NCI-H2081 (cell line): ENCODE measurements at places on chromosomes 12 and 14.
A peak's percentile ranks its signal among the peaks of the same experiment; 100 is the strongest.

GRCh38 chr14:67704484-67705089 lies 2.9 kb downstream of the RDH12 start:
- peak; percentile 79 for DNase-seq

DNA sequence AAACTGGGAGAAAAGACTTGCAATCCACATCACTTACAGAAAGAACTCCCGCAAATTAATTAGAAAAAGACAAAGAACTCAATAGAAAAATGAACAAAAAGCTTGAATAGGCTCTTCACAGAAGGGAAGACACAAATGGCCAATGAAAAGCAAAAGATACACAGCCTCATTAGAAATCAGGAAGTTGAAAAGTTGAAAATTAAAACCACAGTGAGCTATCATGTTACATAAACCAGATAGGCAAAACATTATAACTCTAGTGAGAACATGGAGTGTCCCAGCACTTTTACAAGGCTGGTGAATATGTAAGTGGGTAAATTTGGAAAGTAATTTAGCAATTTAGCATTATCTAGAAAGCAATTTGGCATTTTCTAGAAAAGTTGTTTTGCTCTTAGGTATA lies 158.4 kb upstream of the RASSF8 start:
- no peak for DNase-seq

GRCh38 chr14:71300566-71301330 lies 393.5 kb downstream of the PCNX1 start:
- no peak for DNase-seq

- DNase-seq: no peak
Measured at GRCh38 chr12:104588047-104588920, 131.5 kb downstream of the CHST11 start.

GRCh38 chr12:104596134-104596799 lies 139.5 kb downstream of the CHST11 start:
- DNase-seq: no peak

- peak; percentile 27 for DNase-seq
Measured at GRCh38 chr12:121712190-121712460, 427 bp upstream of the TMEM120B start.

DNA sequence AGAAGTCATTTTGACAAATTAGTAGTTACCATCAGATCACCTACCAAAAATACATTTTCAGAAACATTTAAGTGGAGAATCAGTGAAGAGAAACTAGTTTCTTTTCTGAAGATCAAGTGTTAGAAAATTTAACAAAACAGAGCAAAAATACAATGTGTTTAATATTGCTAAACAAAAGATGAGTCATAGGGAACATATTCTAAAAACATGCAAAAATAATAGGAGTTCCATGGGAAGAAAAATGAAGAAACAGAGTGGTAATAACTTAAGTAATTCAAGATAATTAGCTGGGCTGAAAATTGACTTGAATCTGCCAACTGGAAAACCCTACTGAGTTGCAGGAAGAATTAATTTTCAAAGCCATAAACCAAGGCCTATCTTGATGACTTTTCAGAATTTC lies 111.5 kb upstream of the KITLG start:
- no peak for DNase-seq

GRCh38 chr12:42564556-42564955 lies 25.0 kb downstream of the PRICKLE1 start:
- DNase-seq: no peak

GRCh38 chr14:72574715-72575114 lies 319.2 kb downstream of the DPF3 start:
- no peak for DNase-seq

DNA sequence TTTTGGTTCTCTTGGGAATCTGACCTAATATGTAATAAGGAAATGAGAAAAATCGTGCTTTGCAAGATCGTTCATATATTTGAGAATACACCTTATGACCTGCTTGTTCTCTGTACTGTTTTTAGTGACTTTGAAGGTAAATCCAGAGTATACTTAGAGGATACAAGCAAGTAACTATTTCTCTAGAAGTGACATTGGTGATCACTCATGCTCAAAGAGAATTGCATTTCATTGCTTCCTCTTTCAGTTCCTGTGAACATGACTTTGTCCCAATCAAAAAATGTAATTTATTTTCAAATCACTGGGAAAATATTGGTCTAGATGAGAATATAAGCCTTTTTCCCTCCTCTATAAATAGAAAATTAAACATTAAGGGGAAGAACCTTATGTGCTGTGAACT lies 2.7 kb downstream of the KTN1 start:
- no peak for DNase-seq

DNA sequence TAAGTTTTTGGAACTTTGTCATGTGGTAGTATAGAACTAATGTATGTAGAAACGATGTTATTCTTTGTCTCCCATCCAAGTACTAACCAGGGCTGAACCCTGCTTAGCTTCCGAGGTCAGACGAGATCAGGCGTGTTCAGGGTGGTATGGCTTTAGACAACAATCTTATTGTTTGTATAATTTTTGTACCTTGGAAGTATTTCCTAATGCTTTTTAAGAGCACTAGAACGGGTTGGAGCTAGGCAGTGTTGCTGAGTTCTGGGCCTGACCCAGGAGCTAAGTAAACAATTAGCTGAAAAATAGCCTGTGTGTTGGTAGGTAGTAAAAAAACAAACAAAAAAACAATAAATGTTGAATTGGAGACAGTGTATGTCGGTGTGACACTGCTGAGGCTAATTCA lies 244.3 kb downstream of the EMP1 start:
- DNase-seq: no peak

DNA sequence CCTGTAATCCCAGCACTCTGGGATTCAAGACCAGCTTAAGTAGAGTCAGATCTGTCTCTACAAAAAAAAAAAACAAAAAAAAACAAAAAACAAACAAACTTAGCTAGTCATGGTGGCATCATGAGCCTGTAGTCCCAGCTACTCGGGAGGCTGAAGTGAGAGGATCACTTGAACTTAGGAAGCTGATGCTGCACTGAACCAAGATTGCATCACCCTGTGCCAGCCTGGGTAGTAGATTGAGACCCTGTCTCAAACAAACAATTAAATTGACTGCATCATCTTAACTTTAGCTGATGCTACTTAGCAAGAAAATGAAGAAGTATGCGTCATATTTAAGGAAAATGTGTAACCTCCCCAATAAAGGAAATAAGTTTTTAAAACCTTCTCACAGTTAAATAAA lies 136.6 kb upstream of the ATXN7L3B start:
- DNase-seq: no peak

DNA sequence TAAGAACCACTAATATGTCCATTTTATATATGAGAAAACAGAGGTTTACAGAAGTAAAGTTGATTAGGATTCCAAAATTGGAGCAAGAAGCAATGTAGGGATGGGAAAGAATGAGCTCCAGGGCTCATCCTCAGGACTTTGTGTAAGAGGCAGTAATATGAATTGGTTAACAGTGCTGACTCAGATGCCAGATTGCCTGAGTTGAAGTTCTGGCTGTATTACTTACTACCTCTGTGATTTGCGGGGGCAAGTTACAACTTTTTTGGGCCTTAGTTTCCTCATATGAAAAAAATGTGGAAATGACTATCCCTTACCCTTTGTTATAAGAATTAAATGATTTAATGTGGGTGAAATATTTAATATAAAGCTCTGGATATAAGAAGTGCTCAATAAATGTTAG lies 35.1 kb upstream of the PPP2R5E start:
- no peak for DNase-seq

- DNase-seq: no peak
Measured at GRCh38 chr12:52768479-52769200, 8.5 kb downstream of the KRT76 start.
